H1 (cell line): ENCODE measurements at places on chromosomes 2 and 18. TPM values are rescaled to one million over a fixed set of nuclear protein-coding genes. Genes with fewer than 3 reads are reported as not detected.
A peak's percentile ranks its signal among the peaks of the same experiment; 100 is the strongest.

DNA sequence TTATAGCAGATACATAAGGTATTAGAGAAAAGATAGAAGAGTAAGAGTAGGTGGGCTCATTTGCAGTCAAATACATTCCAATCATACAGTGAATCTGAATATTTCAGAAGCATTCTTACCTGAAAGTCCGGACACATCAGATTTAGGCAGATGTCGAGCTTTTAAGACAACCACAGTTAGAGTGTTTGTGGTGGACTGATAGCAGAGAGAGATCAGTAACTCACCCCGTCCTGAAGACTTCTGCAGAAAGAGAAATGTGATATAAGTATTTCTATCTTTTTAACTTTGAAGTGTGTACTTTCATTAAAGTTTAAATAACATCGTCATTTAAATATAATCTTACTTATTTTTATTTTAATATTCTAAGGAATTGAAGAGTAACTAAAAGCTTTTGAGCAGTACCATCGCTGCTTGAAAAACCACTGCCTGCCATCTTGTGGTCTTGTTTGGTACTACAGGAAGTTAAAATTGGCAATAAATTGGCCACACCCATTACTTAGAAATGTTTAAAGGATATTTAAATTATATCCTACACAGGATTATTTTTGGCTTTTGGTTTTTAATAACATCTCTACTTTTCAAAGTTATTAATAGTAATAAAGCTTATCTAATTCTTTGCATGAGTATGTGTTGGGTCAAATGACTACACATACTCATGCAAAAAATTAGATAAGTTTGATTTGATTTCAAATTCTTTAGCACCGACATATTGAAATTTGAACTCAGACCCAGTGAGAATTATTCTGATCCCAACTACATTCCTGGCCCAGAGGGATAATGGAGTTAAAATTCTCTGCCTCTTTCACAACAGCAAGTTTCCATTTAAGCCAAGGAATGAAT, 5.5 kb downstream of the SYT4 start:
- no peak for DNase-seq

DNA sequence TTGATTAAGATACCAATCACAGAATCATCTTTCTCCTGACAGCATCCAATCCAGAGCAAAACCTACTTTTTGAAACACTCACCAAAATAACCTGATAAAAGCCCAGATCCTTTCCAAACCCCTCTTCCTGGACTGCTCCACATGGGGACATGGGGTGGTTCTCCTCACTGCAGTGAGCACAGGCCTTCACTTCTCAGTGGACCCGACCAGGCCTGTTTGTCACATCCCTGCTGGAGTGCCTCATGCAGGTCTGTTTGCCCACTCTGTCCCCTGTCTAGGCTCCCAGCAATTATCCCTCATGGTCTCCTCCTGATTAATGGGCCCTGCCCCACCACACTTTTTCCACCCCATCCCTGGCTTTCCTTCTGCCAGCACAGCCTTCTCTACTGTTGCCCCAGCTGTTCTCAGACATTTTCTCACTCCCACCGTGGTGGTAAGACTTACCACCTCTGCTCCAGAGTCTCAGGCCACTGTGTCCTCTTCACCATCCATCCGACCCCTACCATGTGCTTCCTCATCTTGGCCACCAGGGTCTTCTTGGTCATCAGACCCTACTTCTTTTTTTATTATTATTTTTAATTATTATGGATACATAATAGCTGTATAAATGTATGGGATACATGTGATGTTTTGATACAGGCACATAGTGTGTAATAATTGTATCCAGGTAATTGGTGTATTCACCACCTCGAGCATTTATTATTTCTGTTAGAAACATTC, 21.1 kb downstream of the MRPL30 start:
- no peak for DNase-seq

GRCh38 chr2:224147174-224147573, 108.1 kb upstream of the SERPINE2 start:
- no peak for DNase-seq

- DNase-seq = no peak
Measured at GRCh38 chr18:53603276-53603675, 621.2 kb downstream of the MBD2 start.

- no peak for DNase-seq
Measured at GRCh38 chr2:8380566-8380965, 301.3 kb upstream of the ID2 start.

DNA sequence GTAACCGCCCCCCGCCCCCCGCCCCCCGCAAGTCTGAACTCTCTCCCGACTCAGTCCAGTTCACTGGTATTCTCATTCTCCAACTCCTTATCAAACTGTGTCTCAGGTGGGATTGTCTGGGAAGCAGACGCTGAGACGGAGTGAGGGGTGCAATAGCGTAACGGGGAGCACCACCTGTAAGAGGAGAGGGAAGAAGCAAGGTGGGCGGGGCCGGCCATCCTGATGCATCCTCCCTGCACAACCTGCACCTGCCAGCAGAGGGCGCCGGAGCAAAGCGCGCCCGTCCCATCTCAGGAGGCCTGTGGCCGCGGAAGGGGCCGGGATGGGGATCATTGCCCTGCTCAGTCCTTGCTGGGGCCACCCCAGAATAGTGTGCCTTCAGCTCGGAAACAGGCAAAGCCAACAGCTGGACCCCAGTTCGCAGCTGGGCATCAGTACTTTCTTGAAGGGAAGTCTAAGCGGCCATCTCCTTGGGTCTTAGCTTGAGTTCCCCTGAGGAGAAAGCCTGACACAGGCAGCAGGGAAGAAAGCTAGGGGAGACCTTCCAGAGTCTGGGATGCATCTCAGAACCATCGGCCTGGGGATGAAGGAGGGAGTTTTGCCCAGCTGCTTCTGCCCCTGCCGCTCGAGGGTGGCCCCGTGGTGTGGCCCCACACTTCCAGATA, 208.0 kb downstream of the TFCP2L1 start:
- peak; percentile 99 for DNase-seq

- DNase-seq = no peak
Measured at GRCh38 chr18:42348722-42349121, 393.7 kb downstream of the PIK3C3 start.

TIGD1 gene
- polyA plus RNA-seq = 4.2 and 4.7 TPM in 2 replicates

- DNase-seq = no peak
Measured at GRCh38 chr2:128613876-128614275, 295.2 kb upstream of the HS6ST1 start.

- no peak for DNase-seq
Measured at GRCh38 chr2:34547900-34548299, 948.8 kb upstream of the FAM98A start.

MC5R gene
- 1.1 and 1.4 TPM in 2 replicates for polyA plus RNA-seq

ID2 gene
- polyA plus RNA-seq = 163 and 214 TPM in 2 replicates

DNA sequence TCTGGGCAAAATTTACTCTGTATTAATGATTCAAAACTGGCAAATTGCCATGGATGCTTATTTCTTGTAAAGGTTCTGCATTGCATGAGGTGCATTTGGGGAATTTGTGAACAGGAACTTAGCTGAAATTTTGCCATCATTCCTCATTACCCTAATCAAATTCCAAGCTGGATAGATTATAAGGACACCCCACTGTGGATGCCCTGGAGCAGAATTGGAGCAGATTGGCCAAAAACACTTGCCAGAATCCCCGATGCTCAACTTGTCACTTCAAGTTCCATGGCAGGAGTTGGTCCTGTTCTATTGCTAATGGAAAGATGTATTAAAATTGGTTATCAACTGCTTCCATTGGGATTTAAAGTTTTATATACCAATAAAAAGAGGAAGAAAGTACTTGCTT, 237.9 kb downstream of the CCDC102B start:
- no peak for DNase-seq

DNA sequence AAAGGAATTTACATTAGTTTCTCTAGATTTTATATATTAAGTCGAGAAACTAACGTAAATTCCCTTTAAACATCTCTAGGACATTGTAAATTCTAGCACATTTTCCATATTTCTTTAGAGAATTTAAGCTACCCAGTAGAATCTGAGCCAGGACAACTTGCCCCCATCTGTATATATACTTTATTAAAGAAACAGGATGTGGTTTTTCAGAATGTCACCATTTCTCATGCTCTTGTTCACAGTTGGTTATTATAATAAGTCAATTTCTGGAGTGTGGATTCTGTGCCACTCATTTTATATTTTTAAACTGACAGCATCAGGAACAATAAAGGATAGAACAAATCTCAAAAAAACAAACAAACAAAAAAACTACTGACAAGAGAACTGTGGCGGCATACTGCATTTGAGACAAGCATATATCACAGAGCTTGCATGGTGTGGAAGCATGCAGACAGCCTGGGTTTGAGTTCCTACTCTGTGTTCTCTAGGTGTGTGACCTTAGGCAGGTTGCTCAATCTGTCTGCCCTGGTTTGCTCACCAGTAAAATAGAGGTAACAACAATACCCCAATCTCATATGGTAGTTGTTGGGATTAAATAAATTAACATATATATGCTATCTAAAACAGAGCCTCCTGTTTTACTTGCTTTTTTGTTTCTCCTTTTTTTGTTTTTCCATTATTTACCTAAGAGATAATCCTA, 61.4 kb upstream of the DNER start:
- DNase-seq = no peak

NPHP1 gene
- polyA plus RNA-seq = 0.74 and 1.4 TPM in 2 replicates

GRCh38 chr18:21443776-21444464, 156.6 kb downstream of the ESCO1 start:
- DNase-seq = no peak

DNA sequence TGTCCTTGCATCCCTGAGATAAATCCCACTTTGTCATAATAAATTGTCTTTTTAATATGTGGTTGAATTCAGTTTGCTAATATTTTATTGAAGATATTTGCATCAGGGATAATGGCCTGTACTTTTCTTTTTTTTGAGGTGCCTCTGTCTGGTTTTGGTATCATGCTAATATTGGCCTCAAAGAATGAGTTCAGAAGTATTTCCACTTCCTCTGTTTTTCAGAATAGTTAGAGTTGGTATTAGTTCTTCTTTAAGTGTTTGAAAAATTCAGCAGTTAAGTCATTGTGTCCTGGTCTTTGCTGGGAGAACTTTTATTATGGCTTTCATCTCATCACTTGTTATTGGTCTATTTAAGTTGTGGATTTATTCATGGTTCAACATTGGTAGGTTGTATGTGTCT, 464.1 kb upstream of the CRIM1 start:
- no peak for DNase-seq

DNA sequence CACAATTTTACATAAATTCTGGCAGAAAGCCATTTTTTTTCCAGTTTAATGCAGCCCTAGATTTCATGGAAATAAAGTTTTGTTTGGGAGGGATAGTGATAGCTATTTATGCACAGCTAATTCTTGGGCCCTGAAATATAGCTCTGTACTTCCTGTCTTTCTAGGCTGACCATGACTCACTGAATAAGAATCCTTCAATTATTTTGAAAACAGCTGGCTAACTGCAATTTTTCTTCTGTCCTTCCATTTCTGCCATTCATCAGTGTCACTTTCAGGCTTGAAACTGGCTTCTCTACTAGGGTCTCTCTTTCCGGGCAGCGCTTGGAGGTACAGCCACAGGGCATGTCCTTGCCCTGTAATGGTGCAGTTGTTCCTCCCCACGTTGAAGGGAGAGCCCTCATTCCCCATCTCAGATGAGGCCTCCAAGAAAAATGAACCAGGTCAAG, 97.1 kb upstream of the TMEM178A start:
- DNase-seq = no peak

ANKRD29 gene
- 2.2 and 3.0 TPM in 2 replicates for polyA plus RNA-seq

DNA sequence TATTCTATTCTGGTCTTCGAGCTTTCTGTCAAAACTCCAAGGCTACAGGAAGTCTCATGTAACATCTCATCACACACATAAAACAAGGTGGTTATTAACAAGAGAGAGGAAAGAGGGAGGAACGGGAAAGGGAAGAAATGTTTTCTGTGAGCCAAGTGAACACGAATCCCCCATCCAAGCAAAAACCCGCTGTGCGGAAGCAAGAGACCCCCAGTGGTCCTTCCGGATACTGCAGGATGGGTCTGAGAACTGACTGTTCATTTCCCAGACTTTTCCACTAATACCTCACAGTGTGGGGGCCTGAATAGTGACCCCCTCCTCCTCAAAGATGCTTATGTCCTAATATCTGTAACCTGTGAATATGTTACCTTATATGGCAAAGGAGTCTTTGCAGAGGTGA, 19.0 kb upstream of the DIPK1C start:
- peak; percentile 82 for DNase-seq

- peak; percentile 95 for DNase-seq
Measured at GRCh38 chr2:232325324-232326273, 53.0 kb upstream of the ALPP start.

- DNase-seq = no peak
Measured at GRCh38 chr2:67709835-67710234, 312.7 kb downstream of the ETAA1 start.

GRCh38 chr2:101330253-101330933, 21.9 kb upstream of the RNF149 start:
- no peak for DNase-seq

DNA sequence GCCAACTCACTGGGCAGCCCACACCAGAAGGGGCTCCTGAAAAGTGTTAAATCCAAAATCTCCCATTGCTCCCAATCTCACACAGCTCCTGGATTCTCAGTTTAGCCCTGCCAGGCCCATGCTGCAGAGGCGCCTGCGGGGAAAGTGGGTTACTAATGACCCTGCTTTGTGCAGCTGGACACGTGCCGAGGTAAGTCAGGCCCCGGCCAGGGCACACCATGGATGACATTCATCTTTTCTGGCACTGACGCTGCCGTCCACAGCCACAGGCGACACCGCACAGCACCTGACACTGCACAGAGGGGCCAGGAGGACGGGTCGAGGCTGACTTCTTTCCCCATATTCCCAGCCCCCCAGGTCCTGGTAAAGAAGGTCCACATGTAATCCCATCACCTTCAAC, 193.5 kb downstream of the EIPR1 start:
- DNase-seq = no peak

- DNase-seq = no peak
Measured at GRCh38 chr18:7987284-7987976, 420.3 kb downstream of the PTPRM start.

DNA sequence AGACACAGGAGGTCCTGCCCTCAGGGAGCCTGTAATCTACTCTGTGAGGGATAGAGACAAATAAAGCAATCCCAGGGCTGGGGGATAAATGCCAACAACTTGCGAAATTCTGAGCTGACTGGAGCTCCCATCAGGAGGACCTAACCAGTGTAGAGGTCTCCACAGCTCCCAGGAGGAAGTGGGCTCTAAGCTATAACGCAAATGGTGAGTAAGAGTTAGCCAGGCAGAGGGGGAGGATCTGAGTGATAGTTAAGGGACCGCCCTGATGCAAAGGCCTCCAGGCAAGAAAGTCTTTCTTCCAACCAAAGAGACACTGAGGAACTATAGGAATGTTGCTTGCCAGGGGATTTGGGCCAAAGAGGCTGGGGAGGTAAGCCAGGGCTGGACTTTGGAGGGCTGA, 16.0 kb upstream of the ZNF532 start:
- no peak for DNase-seq

GRCh38 chr2:48771241-48772014, 15.9 kb upstream of the LHCGR start:
- no peak for DNase-seq

DNA sequence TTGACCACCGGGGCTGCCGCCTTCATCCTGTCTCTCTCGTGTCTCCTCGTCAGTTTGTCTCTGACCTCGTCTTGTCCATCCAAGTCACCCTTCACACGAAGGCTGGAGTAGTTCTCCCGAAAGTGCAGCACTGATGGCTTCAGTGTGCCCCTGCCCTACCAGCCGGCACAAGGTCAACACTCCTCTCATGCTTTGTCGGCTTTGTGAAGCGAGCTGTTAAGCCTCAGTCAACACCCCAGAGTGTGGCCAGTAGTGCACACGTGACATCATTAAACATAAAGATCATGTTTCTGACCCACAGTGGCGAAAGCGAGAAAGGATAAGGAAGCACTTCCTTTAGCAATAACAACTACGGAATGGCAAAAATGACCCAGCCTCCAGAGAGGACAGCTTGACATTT, 23.2 kb downstream of the ACKR3 start:
- no peak for DNase-seq
